ENCODE measurements at places on chromosomes 11 and 22.

- no peak for DNase-seq
These were observed 4.7 kb downstream of the B3GNT6 start for GRCh38 chr11:77038825-77039326.

DNA sequence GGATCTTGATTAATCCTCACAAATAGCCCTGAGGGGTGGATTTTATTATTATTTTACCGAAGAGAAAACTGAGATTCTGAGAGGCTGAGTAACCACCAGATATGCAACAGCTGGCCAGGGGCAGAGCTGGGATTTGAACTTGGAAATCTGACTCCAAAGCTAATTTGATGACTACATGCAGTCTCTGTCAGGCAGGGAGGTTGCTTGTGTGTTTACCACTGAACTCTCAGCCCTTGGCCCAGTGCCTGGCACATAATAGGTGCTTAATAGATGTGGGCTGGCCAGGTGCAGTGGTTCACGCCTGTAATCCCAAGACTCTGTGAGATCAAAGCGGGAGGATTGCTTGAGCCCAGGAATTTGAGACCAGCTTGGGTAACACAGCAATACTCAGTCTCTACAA, 121.7 kb upstream of the CRYBB3 start:
- DNase-seq: no peak

DNA sequence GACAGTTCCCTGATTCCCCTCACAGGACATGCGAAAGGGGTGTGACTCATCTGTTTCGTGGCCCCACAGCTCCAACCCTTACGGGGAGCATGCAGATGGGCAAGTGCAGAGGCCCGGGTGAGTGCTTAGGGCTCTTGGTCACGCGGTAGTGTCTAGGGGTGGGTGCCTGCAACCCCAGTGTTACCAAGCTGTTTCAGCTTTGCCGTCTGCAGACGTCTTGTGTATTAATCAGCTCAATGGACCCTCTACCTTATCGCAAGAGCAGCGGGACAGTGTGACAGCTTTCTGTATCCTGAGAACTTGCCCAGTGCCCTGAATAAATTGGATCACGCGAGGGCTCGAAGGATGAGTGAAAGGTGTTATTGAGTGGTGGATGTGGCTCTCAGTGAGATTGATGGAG, 816.4 kb upstream of the ANO3 start:
- no peak for DNase-seq

DNA sequence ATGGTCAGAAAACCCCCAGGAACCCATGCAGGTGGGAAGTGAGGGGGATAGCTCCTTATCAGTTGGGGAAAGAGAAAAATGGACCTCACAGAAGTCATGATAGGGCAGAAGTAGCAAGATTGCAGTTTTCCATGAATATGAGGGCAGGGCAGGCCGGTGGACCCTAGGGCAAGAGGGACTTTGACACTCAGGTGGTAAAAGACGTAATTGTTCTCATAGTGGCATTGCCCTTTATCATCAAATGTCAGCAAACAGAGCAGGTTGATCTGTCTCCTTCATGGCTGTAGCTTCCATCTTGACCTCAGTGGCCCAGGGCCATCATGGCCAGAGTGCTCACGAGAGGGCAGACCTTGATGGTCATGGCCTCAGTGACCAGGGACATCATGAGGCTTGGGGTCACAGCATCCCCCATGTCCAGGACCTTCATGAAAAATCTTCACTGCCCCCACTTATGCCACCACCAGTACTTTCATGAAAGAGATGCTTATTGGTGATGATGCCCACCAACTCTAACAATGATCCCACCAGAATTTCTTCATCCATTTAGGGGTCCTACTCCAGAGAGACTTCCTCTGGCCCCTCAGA, 127.1 kb downstream of the SNX19 start:
- no peak for DNase-seq

DNA sequence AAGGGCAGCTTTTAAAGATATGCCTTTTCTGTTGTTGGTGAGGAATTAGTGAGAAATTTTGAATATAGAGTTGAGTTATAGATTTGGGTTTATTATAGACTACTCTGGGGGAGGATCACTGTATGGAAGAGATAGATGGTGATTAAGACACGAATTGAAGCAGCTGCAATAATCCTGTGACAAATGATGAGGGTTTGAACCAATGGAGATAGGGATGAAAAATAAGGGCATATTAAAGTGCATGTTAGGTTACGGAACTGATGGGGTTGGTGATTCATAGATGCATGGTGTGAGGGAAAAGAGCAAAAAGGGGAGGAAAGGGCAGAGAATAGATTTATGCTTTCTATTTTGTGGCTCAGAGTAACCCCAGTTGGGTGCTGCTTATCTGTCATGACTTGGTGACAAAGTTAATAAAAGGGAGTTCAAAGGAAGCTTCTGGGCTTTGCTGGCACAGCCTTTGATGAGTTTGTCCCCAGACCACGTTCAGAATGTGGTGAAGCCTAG, 11.8 kb downstream of the C11orf87 start:
- no peak for DNase-seq
